ENCODE measurements at places on chromosomes 1 and 21.

DNA sequence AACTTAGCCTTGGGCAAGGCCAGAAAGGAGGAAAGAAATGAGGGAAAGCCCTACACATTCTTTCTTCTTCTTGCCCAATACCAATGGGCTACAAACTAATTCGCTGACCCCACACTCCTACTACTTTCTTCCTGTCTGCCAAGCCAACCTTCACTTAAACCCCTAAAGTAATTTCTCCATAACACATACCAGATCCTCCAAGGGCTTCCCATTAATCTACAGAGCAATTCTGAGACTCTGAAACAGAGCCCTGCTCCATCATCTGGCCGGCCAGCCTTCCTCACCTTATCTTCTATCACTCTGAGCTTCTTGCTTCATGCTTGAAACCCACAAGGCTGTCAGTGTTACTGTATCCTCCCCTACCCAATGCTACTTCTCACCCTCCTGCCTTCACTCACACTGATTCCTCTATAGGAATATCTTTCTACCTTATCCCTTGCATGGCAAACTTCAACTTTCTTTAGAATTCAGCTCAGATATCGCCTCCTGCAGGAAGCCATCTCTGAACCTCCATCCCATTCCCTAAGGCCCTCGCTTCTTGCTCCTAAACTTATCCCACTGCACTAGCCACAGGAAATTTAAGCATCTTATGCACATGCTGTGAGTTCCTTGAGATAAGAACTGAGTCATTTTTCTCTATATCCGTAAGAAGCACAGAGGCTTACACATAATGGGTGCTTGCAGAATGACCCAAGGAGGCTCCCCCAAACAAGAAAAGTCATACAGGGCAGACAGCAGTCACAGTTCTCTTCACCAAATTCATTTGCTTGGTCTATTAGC lies 81.9 kb downstream of the JAK1 start:
- DNase-seq = no peak

DNA sequence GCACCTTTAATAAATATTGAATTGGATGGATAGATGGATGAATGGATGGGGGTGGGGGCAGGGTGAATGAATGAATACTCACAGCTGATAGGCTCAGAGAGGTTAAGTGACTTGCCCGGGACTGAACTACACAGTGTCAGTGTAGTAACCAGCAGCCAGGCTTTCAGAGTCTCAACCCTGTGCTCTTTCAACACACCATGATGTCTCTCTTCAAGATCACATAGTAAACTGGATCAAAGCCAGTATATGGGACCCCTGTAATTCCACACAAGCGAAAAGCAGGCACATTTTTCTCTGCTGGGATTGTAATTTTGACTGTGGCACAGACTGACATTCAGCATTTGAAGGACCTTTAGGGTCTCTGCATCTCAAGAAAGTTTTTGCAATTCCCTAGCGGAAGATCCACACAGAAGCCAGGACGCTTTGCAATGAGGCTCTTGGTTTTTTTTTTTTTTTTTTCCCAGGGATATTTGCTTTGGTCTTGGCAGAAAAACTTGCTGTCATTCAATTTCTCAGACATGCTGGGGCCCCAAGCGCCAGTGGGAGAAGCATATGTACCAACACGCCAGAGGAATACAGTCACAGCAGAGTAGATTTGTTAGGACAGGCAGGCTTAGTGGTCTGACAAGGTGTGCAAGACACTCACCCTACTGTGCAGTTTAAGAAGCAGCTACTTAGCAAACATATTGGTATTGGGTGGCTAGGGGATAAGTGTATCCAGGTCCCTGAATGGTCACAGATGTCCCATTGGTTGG lies 213.1 kb upstream of the CAMK1G start:
- no peak for DNase-seq

DNA sequence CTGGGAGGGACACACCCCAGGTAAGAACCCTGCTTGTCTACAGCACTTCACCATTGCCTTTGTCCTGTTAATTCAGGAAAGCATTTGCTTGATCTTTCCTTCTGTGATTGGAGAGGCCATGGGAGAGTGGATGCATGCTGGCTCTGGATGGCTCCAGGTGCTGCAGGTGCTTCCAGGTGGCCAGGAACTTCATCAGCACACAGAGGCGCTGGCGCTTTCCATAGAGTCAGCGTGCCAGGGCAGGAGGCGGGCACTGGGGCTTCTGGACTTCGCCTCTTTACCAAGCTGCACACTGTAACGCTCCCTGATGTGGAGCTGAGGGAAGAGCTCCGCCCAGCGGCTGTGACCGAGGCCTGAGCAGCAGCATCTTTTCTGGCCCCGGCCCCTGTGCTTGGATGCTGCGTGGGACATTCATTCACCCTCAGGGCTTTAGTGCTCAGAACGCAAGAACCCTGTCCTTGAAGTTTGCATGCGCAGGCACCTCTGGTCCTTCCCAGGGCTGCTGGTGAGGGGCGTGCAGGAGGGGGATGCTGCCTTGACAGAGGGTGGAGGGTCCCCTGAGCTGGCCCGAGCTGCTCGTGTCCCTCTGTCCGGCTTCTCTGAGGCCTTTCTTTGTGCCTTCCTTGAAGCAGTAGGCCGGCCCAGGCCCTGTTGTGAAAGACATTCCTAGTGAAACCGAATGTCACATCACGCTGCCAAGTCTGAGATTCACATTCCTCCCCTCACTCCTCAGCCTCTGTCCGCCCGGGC lies 1.6 kb upstream of the MX2 start:
- DNase-seq = no peak

DNA sequence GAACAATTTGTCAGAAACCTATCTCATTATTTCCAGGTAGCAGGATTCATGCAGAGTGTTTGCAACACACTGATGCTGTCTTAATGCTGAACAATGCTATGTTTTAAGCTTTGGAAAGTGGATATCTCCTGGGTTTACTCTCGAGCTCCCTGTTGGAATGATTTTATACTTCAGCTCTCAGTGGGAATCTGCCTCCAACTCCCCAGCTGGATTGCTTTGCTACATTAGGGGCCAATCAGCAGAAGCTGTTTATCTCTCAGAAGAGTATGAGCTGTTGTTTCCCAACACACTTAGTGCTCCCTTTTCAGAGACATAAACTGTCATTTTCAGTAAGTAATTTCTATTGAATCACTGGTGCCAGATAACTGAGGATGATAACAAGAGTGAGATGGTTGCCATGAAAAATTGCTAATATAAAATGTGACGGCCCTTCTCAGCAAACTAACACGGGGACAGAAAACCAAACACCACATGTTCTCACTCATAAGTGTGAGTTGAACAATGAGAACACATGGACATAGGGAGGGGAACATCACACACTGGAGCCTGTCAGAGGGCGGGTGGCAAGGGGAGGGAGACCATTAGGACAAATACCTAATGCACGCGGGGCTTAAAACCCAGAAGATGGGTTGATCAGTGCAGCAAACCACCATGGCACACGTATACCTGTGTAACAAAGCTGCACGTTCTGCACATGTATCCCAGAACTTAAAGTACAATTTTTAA lies 265.9 kb upstream of the RUNX1 start:
- DNase-seq = no peak

DNA sequence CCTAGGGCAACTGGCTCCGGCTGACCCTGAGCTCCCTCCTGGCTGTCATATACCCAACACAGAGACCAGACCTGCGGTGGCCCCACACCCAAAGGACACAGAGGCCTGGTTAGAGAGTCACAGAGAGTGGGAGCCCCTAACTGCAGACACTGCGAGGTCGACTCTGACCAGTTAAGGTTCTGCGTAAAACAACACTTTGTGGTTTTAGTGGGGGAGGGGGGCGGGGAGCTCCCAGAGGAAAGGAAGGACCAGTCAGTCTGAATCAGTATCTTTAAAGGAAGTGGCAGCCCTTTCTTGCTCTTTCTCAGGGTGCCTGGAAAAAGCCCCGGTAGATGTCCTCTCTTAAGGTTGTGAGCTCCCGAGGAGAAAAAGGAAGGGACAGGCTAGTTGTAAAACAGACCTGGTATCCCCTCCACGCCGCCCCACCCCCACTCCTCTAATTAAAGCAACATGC lies 2.4 kb downstream of the SSBP3 start:
- no peak for DNase-seq

DNA sequence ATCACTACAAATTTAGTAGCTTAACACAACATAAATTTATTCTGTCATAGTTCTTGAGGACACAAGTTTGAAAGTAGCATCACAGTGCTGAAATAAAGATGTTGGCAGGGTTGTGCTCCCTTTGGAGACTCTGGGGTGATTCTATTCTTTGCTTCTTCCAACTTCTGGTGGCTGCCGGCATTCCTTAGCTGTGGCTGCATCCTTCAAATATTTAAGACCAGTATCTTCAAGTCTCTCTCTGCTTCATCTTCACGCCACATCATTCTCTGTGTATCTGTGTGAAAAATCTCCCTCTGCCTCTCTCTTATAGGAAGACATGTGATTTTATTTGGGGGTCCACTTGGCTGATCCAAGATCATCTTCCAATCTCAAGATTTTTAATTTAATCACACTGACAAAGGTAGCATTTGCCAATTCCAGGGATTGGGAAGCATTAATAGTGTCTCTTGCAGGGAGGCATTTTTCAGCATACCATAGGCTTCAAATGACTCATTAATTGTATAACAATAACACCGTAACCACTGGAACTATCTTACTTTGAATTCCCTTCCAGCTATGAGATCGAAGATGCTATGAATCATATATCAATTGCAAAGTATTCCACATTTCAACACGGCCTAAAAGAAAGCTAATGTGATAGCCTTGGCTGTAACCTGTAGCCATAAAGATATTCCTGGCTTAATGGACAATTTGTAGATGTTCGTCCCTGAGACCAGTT lies 74.6 kb downstream of the DPT start:
- no peak for DNase-seq

DNA sequence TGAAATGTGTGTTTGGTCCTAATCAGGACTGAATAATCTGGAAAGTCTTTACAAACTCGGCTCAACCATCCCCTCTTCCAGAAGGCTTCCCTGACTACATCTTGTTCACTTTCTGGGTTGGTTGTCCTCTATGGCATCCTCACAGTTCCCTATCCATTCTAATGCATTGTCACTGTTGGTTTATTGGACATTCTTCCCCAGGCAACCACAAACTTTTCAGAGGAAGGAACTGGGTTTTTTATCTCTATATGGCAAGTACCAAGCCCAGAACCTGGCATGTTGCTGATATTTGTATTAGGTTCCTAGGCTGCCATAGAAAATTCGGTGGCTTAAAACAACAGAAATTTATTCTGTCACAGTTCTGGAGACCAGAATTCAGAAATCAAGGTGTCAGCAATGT lies 363.5 kb upstream of the ST6GALNAC5 start:
- no peak for DNase-seq

DNA sequence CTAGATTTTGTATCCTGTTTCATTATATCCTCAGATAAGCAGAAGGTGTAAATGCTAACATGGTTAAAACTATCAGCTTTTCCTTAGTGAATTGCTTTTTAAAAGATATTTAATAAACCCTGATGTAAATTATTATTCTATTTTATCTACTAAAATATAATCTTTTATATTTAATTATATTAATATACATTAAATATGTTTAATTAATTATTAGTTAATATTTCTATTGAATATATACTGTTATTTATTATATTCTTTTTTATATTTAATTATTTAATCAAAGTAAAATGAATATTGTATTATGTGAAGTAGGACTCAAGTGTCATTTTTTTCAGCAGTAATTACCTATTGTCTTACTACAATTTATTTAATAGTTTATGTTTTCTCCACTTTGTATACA lies 179.7 kb upstream of the ADGRL4 start:
- DNase-seq = no peak

DNA sequence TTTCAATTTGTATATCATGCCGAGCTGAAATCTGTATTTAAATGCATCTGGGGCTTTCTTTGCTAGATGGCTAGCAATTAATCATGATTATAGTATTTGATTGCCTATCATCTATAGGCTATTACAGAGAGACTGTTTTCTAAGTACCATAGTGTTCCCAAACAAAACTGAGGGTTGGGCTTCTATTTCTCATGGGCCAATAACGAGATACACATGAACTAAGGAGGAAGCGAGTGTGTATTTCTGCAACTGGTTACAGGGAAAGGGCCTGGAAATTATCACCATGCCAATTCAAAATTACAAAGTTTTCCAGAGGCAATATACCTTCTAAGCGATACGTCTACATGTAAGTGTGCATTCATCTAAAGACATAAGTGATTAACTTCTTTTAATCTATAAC lies 744.5 kb upstream of the BRINP3 start:
- DNase-seq = no peak

- no peak for DNase-seq
These were observed 34.3 kb downstream of the SMG7 start for GRCh38 chr1:183506561-183506960.

- no peak for DNase-seq
These were observed 194.6 kb downstream of the SLC45A1 start for GRCh38 chr1:8512504-8512903.

DNA sequence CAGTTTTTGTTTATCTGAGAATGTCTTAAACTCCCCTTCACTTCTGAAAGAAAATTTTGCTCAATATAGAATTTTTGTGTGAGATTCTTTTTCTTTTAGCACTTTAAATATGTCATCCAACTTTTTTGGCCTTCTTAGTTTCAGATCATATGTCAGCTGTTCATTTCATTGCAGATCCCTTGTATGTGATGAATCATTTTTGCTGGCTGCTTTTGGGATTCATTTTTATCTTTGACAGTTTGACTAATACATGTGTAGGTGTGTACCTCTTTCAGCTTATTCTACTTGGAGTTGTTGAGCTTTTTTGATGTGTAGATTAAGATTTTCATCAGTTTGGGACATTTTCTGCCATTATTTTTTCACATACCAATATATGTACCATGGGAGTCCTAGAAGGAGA lies 156.8 kb downstream of the FASLG start:
- no peak for DNase-seq

DNA sequence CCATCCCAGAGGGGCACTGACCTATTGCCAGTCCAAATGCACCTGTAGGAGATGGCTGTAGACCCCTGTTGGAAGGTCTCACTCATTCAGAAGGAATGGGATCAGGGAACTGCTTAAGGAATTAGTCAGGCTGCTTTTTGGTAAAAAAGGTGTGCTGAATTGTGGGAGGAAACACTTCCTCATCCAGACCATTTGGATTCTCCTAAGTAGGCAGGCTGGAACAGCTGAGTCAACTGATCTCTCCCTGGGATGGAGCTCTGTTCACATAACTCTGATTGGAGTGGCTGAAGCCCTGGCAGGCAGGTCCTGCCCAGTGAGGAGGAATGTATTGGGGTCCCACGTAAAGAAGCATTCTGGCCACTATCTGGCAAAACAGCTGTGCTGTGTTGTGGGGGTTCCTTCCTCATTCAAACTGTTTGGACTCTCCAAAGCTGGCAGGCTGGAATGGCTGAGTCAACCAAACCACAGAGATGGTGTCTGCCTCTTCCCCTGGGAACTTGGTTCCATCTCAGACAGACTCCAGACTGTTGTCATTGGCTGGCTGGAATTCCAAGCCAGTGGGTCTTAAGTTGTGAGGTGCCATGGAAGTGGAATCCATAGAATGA lies 70.7 kb upstream of the PDC start:
- no peak for DNase-seq

- DNase-seq = no peak
These were observed 61.1 kb upstream of the TINAGL1 start for GRCh38 chr1:31515056-31515775.

DNA sequence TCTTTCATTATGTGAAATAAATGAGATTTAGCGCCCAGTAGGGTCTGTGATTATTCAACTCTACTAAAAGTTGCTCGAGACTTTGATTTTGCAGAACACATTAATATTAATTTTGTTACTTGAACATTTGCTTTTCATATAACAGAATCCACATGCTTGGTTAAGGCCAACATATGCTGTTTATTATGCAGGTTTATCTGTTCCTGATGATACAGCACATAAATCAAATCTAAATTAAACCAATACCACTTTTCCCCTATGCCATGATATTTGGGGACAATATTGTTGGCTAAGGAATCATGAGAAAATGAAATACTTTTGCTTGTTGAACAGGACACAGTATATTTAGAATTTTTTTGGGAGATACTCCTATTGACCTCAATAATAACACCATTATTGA lies 291.1 kb downstream of the USP25 start:
- DNase-seq = no peak

All from CD4-positive, alpha-beta T cell treated with Interleukin-1 beta for 1 hour (primary cell).